RPMI8226 (cell line): ENCODE measurements at places on chromosomes 4 and X.

GRCh38 chrX:38848671-38849455, 47.6 kb downstream of the MID1IP1 start:
- DNase-seq = no peak

DNA sequence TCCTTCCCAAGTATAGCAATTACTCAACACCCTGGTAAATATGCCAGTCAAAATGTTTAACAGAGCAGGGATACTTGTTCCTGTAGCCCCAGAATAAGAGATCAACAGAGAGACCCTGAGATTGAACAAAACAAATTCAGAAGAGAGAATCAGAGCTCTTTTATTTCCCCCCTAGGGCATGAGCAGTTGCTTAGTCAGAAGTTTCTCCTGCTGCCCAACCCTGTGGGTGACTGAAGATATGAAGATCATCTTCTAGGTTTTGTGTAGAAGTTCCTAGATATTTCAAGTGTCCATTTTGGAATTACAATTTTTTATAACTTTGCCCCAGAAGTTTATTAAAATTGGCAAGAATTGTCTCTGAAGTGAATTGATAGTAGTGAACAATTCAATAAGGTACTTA, 59.1 kb upstream of the RXFP1 start:
- no peak for DNase-seq

DNA sequence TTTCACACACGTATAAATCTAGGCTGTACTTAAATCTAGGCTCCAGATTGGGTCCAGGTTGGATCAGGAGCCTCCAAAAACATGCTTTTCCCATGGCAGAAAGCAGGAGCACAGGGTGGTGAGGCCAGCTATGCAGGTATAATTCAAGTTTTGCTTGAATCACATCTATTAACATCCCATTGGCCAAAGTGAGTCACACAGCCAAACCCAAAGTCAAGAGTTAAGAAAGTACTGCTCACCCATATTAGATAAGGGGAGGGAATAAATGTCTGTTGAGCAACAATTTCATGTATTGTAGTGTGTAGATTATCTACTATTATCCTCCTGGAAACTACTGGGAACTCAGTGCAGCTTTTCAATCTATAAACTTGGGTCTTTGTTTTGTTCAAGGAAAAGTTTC, 12.8 kb downstream of the SUPT20HL2 start:
- DNase-seq = no peak

- no peak for DNase-seq
Measured at GRCh38 chr4:8038719-8039251, 99.1 kb upstream of the AFAP1 start.

GRCh38 chr4:143617994-143618679, 82.3 kb downstream of the FREM3 start:
- no peak for DNase-seq
